Naive thymus-derived CD4-positive, alpha-beta T cell (primary cell): ENCODE measurements at places on chromosomes 2 and 18.

DNA sequence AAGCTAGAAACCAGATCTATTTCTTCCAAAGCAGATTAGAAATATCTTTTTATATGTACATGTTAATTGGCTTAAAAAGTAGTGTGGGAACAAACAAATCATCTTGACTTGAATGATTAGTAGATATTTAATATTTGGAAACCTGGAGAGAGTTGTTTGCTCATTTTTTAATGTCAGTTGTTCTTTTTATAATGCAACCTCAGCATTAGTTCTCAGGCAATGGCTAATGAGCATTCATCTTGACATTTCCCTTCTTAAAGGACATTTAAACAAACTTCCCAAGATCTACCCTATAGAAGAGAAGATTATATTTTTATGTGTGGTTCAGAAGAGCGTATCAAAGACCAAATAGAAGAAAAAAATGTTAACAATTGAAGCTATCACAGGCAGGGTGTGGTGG is 334.0 kb downstream of the CTNNA2 start:
- no peak for DNase-seq

DNA sequence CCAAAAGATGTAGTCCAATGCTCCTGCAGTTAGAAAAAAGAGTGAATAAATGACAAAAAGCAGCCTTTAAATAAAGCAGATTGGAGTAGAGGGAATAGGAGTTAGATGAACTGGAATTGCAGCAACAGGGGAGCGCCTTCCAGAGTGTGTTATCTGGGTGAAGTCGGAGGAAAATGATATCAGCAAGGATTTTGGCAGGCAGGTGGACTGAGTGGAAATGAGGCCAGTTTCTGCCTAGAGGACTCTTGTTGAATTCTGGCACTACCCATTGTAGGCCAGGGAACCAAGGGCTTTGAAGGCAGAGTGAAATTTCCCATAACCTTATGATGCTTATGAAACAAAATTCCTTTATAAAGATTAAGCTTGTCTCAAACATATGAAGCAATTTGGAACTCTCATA is 59.8 kb downstream of the AKAIN1 start:
- no peak for DNase-seq

DNA sequence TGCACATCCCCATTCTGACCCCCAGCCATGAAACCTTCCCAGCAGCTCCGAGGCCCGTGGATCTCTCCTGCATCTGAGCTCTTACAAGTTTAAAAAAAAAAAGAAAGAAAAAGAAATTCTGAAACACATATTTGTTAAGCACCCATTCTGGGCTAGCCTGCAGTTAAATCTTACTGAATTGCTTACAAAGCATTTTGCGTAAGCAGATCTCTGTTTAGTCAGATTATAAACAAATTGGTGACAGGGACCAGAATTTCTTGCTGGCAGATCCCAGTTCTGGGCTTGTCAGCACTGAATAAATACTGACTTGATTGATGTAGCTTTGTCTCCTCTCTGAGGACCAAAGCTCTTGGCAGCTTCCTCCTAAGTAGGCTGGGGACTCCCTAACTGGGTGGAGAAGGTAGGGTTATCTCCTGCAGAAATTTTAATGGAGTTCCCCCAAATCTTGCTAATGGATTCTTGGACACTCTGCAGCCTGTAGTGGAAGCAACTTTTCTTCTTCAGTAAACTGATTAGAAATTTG is 160.9 kb downstream of the MIB1 start:
- no peak for DNase-seq

GRCh38 chr2:167342769-167343168 is 454.5 kb downstream of the XIRP2 start:
- no peak for DNase-seq

DNA sequence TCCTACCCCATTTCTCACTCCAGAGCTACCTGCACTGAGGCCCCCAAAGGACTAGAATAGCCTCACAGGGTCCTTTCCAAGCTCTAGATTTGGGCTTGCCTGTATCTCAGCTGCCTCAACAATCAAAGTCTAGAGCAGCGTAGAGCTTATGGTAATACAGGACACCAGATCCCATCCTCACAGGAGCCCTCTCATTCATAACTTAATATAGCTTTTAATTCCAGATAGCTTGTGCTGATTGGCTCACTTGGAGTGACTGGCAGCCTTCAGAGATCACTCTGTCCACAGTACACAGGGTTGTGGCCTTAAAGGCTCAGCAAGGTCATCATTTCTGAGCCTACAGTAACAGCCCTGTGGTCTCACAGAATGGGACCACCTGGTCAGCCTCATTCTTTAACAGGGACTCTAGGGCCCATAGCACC is 51.4 kb downstream of the ZFP36L2 start:
- DNase-seq = no peak

GRCh38 chr18:74249181-74249968 is 42.4 kb downstream of the CYB5A start:
- no peak for DNase-seq

- DNase-seq = no peak
Observed at GRCh38 chr2:71951718-71952404, 195.8 kb downstream of the CYP26B1 start.

- no peak for DNase-seq
Observed at GRCh38 chr18:7333025-7333562, 102.2 kb downstream of the LRRC30 start.

- no peak for DNase-seq
Observed at GRCh38 chr2:230751062-230751461, 38.4 kb downstream of the CAB39 start.

- DNase-seq = no peak
Observed at GRCh38 chr2:120747281-120747680, 11.6 kb downstream of the GLI2 start.

GRCh38 chr18:9478545-9478944 is 3.2 kb downstream of the RALBP1 start:
- no peak for DNase-seq

DNA sequence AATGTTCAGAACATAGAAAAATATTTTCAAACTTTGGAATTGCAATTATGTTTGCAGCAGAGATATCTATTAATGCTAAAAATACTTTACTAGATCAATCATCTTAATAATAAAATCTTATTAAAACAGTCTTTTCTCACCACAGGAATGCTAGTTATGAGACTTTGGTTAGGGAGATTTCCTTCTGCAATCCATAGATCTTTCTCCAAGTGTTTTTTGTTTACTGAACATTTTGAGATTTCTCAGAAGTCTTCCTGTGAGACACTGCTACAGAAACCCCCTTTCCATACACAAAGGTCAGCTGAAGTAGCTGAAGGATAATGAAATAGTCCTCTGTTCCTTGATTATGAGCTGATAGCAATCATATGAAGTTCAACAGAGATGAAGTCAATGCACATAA is 59.4 kb upstream of the RAPH1 start:
- DNase-seq = no peak

DNA sequence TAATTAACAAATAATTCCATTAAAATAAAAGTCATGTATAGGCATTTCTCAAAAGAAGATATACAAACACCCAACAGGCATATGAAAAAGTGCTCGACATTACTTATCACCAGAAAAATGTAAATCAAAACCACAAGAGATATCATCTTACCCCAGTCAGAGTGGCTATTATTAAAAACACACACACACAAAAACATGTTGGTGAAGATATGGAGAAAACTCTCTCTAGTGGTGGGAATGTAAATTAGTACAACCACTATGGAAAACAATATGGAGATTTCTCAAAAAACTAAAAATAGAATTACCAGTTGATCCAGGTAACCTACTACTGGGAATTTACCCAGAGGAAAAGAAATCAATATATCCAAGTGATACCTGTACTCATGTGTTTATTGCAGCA is 966.3 kb upstream of the POU3F3 start:
- DNase-seq = no peak

GRCh38 chr2:229296536-229296935 is 25.4 kb upstream of the PID1 start:
- DNase-seq = no peak

- no peak for DNase-seq
Observed at GRCh38 chr18:10420561-10421352, 33.7 kb upstream of the APCDD1 start.

GRCh38 chr2:222309361-222309760 is 10.6 kb upstream of the PAX3 start:
- no peak for DNase-seq

- no peak for DNase-seq
Observed at GRCh38 chr2:186806591-186806990, 42.4 kb downstream of the ZSWIM2 start.

DNA sequence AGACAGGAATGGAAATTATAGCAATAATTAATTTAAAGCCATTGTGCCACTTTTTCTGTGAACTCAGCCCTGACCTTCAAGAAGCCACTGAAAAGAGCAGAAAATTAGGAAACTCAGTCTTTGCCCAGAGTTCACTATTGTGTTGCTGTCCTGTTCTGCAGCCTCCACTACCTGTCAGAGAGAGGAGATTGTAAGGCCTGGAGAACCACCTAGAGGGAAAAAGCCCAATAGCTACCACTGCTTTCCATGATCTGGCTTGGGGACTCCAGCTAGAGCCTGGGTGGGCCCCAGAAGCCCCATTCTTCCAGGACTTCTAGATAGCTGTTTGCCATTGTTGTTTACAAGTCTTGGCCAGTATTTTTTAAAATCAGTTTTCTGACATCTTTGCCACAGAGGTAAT is 176.1 kb upstream of the KLF7 start:
- DNase-seq = peak; percentile 9

GRCh38 chr2:37711831-37712230 is 40.4 kb upstream of the CDC42EP3 start:
- no peak for DNase-seq

GRCh38 chr18:77106331-77106730 is 26.3 kb downstream of the MBP start:
- DNase-seq = peak; percentile 89

GRCh38 chr2:209145941-209146681 is 277.7 kb upstream of the MAP2 start:
- DNase-seq = no peak

DNA sequence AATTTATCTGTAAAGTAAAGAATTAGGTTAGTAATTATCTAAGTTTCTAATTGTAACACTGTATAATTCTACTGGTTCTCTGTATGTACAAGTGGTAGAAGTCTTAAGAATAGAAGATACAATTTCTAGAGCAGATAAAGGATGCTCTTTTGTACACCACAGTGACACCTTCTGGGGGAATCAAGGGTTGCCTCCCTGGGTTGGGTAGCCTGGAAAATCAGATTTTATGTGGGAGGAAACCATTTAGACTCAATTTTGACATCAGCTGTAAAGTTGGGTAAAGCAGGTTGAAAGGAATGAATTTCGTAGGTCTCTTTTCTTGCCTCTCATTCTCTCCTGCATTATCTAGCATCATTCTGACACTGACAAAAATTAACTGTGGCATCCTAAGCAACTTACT is 354.8 kb downstream of the DCC start:
- DNase-seq = no peak

DNA sequence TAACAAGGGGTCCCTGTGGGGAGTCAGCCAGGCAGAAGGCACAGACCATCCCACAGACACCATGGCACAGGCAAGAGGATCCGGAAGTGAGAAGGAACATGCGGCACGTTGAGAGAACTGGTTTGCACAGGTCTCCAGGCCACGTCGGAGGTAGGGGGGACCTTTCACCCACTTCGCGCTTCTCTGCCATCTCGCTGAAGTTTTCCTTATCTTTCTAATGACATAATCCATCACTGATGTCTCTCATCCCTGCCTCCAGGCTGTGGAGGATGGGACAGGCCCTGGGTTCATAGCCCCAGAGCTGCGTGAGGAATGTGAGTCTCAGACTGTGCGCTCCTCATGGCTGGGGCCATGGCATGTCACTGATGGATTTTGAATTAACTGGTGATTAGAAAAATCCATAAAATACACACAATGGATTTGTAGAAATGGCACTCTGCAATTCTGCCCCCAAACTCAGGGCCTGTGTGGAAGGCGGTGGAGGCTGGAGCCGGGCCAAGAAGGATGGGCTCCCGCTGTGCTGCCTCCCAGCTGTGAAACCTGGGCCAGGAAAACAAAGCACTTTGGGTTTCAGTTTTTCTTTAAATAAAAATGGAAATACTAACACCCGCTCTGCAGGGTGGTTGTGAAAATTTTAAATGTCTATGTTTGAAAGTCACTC is 113.3 kb upstream of the ALKAL2 start:
- DNase-seq = no peak
